Type B pancreatic cell (in vitro differentiated cells): ENCODE measurements at places on chromosomes 16 and 17. TPM values are rescaled to one million over a fixed set of nuclear protein-coding genes. Genes with fewer than 3 reads are reported as not detected.

DNA sequence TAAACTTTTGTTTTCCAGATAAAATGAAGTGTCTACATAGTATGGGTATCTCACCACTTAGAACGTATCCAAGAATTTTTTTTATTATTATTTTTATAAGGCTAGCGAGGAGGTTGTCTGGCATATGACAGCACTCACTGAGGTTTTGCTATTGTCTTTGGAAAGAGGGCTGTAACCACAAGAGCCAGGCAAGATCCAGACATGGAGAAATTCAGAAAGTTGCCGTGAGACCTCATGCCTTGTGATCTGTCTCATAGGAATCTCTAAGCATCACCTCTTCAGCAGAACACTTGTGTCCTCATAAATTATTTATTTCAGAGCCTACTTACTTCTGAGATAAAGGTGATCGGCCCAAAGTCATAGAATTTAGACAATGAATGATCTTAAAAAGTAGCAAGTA, 410.8 kb downstream of the CDH11 start:
- DNase-seq = no peak

GRCh38 chr17:28372945-28373274, 1.4 kb downstream of the SARM1 start:
- no peak for DNase-seq

GRCh38 chr17:40348562-40349476, 15.7 kb downstream of the GJD3 start:
- no peak for DNase-seq

The MYO1C gene
- 73.6 and 132 TPM in 2 replicates for total RNA-seq

- no peak for DNase-seq
These were observed 2.4 kb upstream of the MTMR4 start for GRCh38 chr17:58516644-58517377.

DNA sequence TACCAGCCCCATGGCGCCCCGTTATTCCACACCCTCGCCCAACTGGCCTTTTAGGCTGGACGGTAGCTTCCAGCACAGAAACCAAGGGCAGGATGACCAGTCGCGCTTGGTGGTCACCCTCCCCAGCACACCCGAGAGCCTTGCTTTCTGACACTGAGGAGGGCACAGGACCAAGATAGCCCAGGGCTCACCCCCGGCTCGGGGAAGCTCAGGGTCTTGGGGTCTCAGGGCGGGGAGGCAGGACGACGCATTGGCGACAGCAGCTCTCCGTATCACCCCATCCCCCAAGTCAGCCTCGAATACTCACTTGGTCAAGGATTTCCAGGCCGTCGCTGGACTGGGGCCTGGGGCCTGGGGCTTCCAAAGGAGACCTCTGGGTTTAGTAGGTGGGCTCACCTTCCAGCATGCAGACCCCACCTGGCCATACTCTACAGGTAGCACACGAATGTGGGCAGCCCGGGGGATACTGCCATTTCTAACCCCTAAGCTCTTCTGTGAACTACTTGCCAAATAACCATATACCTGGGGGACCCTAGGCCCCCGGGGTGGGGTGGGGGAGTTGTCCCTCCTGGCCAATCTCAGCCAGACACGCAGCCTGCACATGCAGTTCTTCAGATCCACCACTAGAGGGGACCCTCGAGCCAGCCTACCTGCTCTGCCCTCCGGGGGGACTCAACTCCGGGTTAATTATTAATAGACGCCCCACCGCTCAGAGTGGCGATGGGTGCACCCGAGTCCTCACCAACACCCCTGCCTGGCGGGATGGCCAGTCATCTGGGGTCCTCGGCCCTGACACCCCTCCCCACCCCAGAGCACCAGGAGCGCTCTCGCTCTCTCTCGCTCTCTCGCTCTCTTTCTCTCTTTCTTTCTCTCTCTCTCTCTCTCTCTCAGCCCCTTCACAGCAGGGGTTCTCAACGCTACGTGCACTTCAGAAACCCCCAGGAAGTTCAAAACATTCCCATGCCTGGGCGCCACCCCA, 30.0 kb downstream of the TBC1D16 start:
- no peak for DNase-seq

The RTN4RL1 gene
- total RNA-seq = 1.7 and 1.9 TPM in 2 replicates

GRCh38 chr17:31534223-31534888, 142.9 kb downstream of the RAB11FIP4 start:
- no peak for DNase-seq

DNA sequence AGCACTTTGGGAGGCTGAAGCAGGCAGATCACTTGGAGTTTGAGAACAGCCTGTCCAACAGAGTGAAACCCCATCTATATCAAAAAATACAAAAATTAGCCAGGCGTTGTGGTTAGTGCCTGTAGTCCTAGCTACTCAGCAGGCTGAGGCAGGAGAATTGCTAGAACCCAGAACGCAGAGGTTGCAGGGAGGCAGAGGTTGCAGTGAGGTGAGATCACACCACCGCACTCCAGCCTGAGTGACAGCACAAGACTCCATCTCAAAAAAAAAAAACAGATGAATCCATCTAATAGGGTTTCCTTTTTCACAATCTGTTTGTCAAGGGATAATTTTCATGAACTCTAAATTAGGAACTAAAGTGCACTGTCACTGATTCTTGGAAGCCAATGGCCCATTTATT, 99.0 kb downstream of the PARN start:
- DNase-seq = no peak

- DNase-seq = no peak
These were observed 4.4 kb downstream of the NECAB2 start for GRCh38 chr16:83972256-83973008.

GRCh38 chr16:57089406-57089805, 3.0 kb upstream of the CPNE2 start:
- no peak for DNase-seq

The SEPTIN1 gene
- 1.4 and 2.3 TPM in 2 replicates for total RNA-seq

GRCh38 chr17:43469145-43469544, 14.6 kb upstream of the DHX8 start:
- no peak for DNase-seq

The ADCY9 gene
- total RNA-seq = 13.9 and 17.0 TPM in 2 replicates

DNA sequence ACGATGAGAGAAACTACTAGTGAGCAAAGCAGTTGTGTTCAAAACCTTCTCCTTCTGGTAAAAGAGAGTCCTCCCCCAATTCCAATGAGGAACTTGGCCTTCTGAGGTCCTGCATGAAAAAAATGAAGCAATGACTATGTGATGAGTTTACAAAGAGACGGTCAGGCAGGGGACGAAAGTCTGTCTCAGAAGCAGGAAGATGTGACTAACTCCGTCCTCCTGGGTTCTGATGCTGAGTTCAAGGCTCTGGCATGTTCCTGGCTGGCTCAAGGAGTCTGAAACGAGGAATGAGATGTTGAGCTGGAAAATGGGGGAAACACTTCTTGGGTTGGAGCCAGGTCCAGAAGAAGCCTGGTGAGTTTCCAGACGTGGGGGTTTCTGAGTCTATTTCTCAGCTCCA, 129.6 kb downstream of the CPPED1 start:
- no peak for DNase-seq

The TPSD1 gene
- not detected in 2 replicates for total RNA-seq

The SRL gene
- total RNA-seq = 1.2 TPM in 1 of 2 replicates, not detected in the other

- DNase-seq = no peak
These were observed 63.5 kb upstream of the TEX2 start for GRCh38 chr17:64326420-64327054.

DNA sequence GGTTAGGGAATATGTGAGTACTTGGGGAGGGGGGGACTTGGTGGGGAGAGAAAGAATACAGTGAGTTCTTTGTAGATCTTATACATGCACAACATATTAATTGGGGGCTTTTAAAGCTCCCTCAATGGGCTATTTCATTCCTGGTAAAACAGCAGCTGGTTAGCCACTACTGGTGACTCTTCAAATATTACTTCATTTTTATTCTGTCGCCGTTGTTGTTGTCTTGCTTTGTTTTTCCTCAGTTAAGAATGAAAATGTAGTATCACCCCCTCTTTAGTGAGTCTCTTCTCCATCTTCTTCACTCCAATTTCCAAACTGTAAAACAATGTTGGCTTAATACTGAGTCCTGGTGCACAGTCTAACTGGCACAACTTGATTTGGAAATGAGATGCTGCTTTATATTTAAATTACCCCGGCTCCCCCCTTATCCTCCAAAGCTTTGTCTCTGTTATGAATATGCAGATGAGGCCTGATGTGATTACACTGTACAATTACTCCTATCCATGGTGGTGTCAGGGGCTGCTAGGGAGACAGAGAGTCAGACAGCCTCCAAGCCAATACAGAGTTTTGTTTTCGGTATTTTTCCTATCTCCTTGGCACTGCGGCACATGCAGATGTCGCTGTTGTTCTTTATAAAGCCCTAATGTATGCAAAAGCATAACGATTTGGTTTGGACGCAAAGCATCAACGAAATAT, 256.9 kb upstream of the PMFBP1 start:
- no peak for DNase-seq

DNA sequence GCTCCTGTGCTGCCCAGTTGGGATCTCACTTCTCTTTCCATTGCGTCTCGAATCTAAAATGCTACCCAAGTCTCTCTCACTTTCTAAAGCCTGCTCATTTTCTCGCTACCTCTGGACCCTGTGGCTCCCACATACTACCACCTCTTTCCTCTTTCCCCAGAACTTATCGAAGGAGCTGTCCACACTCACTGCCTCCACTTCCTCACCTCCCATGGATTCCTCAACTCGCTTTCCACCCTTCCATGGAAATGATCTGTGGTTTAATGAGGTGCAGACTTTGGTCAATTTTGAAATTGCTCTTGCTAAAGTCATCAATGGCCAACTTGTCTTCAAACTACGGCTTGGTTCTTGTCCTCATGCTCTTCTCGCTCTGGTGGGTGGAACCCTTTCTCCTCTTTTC, 37.2 kb upstream of the ETV4 start:
- DNase-seq = no peak

The EVPLL gene
- not detected in 2 replicates for total RNA-seq

The KCNJ2 gene
- 7.5 and 8.6 TPM in 2 replicates for total RNA-seq

DNA sequence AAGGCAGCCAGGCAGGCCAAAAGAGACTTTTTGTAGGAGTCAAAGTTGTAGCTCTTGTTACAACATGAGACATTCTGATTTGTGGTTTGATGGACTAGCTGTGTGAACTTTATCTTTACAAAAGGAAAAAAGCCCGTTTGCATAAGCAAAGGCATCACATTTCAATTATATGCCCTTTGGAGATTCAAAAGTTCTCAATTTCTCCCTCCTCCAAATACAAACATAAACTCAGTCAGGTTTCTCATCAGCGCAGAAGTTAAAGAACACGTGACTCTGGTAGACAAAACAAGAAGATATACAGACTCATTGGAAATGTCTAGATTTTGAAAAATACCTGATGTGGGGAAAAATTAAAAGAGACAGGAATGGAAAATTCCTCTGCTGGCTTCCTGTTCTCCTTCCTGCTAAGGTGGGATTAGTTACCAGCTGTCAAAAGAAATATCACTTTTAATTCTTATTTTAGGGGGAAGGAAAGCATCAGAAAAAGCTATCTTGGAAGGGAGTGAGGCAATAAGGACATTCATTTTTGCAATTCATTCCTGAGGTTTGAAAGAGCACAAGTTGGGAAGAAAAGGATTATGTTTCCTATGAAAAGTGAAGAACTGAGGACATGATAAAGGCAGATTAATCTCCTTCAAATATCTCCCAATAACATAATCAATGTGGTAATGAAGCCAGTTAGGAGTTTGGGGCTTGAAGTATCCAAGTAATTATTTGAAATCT, 4.6 kb upstream of the KCNJ16 start:
- no peak for DNase-seq

The AGRP gene
- total RNA-seq = not detected in 2 replicates

- DNase-seq = no peak
These were observed 26.6 kb downstream of the GOSR2 start for GRCh38 chr17:46949291-46950174.

DNA sequence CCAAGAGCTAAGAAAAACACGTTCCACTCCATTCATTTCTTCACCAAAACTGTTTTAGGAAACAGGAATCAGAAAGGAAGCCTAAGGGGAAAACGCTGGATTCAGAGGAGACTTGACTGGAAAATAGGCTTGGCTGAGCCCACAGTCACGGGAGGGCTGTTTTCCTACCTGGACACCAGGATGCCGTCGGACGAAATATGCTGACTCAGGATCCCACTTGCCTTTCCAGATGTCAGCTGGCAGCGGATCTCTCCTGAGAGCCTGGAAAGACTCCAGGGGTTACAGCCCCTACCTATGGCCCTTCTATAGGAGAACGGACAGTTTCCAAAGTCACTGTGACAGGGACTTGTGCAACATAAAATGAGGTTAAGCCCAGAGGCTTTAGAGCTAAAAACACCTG, 245.1 kb downstream of the C16orf95 start:
- DNase-seq = no peak

The GRAPL gene
- total RNA-seq = not detected in 2 replicates

The KLHL10 gene
- 0.24 TPM in 1 of 2 replicates, not detected in the other for total RNA-seq

- DNase-seq = no peak
These were observed 1225.3 kb downstream of the CDH11 start for GRCh38 chr16:63896383-63897109.

The CES5A gene
- not detected in 2 replicates for total RNA-seq

The ENPP7 gene
- 5.3 and 20.5 TPM in 2 replicates for total RNA-seq

The UMOD gene
- total RNA-seq = not detected in 2 replicates

The ANKRD40CL gene
- total RNA-seq = 0.90 TPM in 1 of 2 replicates, not detected in the other

DNA sequence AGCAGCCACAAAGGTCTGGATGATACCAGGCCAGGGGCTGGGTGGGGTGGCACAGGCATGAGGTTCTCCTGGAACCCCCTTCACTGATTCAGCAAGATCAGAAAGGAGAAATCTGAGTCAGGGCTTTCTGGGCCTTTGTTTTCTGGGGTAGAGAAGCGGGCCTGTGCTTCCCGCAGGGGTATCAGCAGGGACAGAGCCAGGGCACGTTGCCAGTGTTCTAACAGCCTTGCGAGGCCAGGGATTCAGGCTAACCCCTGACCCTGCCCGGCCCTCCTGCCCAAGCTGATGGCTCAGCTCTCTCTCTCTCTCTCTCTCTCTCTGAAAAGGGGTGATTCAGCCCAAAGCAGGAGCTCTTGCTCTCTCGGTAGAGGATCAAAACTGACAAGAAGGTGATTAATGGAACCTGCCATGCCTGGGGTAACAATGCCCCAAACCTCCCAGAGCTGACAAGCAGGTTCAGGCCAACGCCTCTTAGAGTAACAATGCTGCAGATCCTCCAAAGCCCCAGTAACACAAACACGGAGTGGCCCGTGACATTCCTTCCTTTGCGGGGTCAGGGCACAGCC, 2.0 kb upstream of the KRT13 start:
- DNase-seq = no peak

The ZNF385C gene
- total RNA-seq = 1.7 and 3.3 TPM in 2 replicates

The TBC1D3K gene
- not detected in 2 replicates for total RNA-seq

The KCTD11 gene
- 9.5 and 15.5 TPM in 2 replicates for total RNA-seq

GRCh38 chr16:66705790-66706505, 9.4 kb upstream of the CMTM4 start:
- DNase-seq = no peak

- DNase-seq = no peak
These were observed 78.0 kb downstream of the ABCC6 start for GRCh38 chr16:16145286-16145685.

GRCh38 chr16:78211946-78212345, 112.5 kb downstream of the WWOX start:
- no peak for DNase-seq

The CEP112 gene
- 4.6 and 18.0 TPM in 2 replicates for total RNA-seq

The CCL5 gene
- 1.1 TPM in 1 of 2 replicates, not detected in the other for total RNA-seq

The PRSS21 gene
- total RNA-seq = not detected in 2 replicates
